ENCODE measurements at places on chromosomes 2 and 18.

GRCh38 chr2:74617122-74617521 lies 31.0 kb downstream of the M1AP start:
- no peak for DNase-seq

- DNase-seq, result no peak
Observed at GRCh38 chr2:66700677-66701066, 265.7 kb downstream of the MEIS1 start.

- no peak for DNase-seq
Observed at GRCh38 chr2:164964700-164965099, 9.4 kb upstream of the SLC38A11 start.

DNA sequence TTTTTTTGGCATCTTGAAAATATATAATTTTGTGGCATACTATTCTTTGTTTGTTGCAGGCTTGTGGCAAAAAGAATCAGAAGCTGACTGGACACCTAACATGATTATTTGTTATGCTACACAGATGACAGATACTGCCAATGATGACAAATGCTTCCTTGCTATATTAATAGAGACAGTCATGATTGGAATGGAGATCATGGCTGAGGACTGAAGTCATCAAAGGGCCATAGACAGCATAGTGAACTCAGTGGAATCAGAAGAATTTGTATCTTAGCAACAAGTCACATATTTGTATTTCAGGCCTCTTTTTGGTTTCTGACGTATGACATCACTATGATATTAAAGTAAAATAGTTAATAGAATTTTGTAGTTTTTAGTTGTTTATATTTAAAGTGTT lies 1003.8 kb upstream of the DDX18 start:
- DNase-seq, result no peak

DNA sequence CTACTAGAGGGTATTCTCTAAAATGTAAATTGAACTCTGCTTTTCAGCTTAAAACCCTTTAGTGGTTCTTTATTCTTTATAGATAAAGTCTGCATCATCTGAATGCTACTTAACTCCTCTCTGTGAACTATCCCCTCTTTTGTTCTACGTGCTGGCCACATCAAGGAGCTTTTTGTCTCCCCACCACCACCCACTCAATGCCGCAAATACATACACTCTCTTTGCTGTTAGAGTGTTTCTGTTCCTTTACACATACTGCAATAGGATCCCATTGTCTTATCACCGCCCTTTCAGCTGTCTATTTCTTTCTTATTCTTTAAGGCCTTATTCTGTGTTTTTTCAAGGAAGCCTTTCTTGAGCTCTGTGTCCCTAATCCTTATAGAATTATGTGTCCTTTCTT lies 83.3 kb downstream of the EML4 start:
- DNase-seq, result no peak

DNA sequence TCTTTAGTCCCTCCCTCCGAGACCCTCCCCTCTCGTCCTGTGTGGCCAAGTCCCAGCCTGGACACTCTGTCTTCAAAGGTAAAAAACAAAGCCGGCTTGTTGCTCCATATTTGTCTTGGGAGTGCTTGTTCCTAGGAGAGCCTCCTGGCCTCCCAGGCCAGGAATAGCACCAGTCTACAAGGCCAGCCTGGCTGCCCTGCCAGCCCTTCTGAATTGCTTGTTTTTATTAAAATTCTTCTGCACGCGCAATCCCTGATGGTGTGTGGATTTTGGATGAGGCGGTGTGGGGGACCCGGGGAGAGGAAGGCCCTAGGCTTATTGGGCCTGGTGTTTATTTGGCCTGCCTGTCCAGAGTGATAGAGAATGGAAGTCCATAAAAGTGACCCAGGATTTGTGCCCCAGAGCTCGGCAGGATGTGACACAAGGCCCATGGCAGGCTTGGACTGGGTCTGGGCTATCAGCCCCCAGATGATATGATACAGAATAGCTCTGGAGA lies 297.3 kb downstream of the CYP26B1 start:
- no peak for DNase-seq

- no peak for DNase-seq
Observed at GRCh38 chr18:42082415-42083234, 127.6 kb downstream of the PIK3C3 start.

GRCh38 chr2:84827978-84828575 lies 52.8 kb downstream of the TRABD2A start:
- DNase-seq, result no peak

GRCh38 chr18:71398531-71398930 lies 1109.7 kb downstream of the SOCS6 start:
- no peak for DNase-seq

- DNase-seq, result no peak
Observed at GRCh38 chr2:220811115-220811514, 761.0 kb downstream of the EPHA4 start.

Data from stimulated activated CD8-positive, alpha-beta memory T cell treated with anti-CD3 and anti-CD28 coated beads, Interleukin-15, amount 100 ng/mL, for 24 hours (primary cell).